ENCODE measurements at places on chromosomes 7 and 10.

GRCh38 chr10:43855667-43856210, 207.1 kb upstream of the ZNF32 start:
- DNase-seq = no peak

DNA sequence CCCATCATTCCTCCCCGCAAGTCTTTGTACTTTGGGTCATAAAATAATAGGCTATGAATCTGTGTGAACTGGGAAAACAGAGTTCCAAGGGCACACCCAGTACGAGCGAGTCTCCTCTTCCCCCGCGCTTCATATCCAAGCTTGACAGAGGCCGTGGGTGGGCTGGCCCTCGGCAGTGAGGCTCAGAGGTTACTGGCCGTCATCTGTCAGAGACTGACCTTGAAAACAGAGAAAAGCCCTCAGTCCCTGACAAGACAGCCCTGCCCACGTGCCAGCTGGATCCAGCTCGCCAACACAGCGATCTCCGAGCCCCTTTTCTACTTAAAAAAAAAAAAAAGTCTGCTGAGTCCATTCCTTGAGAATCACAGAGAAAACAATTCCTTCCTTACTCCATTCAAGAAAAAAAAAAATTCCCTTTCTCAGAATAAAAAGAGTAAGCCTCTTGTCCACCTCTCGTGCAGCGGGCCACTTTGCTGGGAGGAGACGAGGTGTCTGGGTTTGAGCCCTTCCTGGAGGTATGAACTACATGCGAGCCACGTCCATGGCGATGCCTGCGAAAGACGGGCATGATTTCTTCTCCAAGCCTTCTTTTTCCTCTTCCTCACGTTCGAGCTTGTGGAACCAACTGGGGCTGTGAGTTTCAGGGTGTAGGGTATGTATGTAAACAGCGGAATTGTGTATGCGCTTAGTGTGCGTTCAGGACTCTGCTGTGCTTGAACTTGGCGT, 744 bp upstream of the BICC1 start:
- DNase-seq = no peak

DNA sequence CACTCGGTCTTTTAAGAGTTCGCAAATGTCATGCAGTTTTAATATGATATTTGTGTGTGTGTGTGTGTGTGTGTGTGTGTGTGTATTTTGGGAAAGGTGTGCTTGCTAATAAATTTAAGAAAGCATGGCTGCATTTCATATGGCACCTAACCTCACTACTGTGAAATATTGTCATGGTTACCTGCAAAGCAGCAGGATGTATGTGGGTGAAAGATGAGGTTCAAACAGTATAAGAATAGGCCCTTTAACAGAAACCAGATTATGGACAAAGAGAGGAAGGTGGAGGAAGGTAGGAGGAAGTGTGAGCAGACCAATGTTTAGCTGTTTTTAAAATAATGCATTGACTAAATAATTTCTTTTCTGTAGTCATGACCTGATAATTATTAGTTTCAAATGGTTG, 73.5 kb upstream of the CACNA2D1 start:
- DNase-seq = no peak

GRCh38 chr7:18577096-18577771, 81.7 kb downstream of the HDAC9 start:
- DNase-seq = no peak

- DNase-seq = no peak
These were observed 2.7 kb upstream of the CUL2 start for GRCh38 chr10:35092851-35093250.

- DNase-seq = no peak
These were observed 312.4 kb upstream of the AUTS2 start for GRCh38 chr7:69285854-69286253.

GRCh38 chr7:38878694-38879457, 30.1 kb downstream of the VPS41 start:
- no peak for DNase-seq

DNA sequence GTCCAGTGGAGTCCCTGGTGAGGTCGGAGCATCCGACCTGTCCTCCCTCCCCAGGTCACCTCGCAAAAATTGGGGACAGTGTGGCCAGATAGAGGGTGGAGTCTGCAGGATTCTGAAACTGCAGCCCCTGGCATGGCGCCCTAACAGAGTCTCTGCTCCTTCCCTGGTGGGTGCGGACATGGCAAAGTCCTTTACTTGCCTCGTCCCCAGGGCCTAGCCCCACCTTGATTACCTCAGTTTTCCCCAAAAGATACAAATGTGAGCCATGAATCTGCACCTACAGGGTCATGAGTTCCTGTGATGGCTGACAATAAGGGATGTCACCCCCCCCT, 47.7 kb downstream of the NPVF start:
- DNase-seq = no peak

DNA sequence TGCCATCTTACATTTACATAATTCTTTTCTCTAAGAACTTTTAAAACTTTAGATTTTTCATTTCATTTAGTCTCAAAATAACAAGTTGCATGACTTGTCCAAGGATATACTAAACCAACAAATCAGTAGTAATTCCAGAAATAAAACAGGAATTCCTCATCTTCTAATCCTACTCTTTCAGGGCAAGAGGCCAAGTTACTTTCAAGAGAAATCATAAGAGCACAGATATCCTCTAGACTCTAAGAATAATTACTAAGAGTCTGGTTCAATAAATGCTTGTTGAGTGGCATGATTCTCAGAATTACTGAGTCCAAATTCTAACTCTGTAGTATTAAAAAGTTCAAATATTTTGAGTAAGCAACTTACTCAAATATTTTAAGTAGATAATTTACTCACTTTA, 12.9 kb downstream of the PDZD8 start:
- no peak for DNase-seq

DNA sequence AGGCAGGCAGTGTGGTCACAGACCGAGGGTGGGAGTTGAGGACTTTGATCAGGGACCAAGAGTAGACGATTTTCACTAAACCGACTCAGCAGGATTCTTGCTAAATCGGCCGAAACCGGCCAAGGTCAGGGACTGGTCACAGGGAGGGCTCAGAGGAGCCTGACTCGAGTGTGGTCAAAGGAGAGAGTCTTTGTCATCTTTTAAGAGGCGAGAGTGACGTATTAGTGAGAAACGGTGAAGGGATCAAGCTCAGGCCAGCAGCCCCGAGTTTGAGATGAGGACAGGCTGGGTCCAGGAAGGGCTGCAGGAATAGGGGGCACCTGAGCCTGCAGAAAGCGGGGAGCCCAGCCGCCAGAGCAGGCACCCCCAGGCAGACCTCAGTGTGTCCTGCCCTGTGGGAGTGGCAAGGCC, 41.6 kb upstream of the FAM20C start:
- DNase-seq = peak; percentile 5

GRCh38 chr7:122161628-122162027, 17.6 kb upstream of the AASS start:
- no peak for DNase-seq

DNA sequence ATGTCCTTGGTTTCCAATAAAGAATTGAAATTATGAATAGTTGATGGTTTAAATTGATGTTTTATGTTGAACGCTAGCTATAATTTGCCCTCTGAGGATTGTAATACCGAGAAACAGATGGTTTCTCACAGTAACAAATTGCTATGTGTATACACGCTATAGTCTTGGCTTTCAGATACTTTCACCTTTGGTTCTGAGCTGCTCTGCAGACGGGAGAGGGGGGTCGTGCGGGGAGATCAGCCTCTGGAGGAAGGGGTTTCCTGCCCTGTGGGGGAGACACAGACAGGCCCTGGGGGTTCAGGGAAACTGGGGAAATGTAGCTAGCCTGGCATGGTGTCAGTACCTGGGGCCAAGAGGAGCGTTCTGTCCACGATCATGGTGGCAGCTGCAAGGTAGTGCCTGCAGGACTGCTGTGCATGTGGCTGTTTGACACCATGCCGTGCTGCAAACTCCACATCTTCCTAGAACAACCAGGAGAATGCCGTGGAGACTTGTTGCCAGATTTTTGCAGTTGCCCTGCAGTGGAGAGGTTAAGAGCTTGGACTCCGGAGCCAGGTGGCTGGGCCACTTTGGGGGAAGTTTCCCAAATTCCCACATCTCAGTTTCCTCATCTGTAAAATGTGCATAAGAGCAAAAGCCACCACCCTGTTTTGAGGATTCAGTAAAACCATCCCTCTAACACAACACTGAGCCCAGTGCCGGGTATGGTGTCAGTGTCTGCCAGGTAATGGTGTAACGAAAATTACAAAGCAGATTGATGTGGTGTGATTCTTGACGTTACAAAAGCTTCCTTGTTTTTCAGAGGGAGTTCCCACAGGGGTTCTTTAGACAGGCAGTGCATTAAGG, 167.9 kb downstream of the CUX1 start:
- no peak for DNase-seq

DNA sequence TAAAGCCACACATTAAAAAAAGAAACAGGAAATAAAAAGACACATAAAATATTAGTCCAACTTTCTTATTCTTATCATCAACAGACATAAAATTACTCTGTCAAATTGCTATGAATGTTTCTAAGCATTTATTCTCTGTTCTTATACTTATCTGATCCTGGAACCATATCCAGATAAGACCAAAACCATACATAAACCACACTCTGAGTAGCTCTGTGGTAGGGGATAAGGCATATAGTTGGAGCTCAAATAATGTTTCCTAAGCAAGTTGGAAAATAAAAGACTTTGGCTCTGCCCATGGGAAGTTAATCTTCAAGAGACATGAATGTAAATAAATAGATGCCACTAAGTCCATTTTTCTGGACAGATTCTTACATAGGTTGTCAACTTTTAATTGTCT, 103.1 kb upstream of the PLXDC2 start:
- DNase-seq = no peak

DNA sequence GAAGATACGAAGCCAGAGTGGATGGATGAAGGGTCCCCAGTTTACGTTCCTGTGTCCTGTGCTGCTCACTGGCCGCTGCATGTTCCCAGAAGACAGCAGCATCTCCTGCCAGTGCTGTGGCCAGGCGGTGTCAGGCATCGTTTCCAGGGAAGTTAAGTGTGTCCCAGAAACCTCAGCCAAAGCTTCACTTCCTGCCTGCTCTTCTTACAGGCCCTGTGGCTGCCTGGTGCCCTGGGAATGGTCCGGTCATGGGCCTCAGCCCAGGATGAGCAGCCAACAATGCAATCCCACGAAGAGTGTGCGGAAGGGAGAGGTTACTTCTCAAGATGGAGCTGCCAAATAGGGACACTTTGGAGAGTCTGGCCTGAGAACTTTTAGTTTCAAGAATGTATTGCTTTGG, 99.7 kb upstream of the TARP start:
- DNase-seq = no peak

GRCh38 chr7:114554781-114555537, 140.3 kb downstream of the FOXP2 start:
- no peak for DNase-seq

DNA sequence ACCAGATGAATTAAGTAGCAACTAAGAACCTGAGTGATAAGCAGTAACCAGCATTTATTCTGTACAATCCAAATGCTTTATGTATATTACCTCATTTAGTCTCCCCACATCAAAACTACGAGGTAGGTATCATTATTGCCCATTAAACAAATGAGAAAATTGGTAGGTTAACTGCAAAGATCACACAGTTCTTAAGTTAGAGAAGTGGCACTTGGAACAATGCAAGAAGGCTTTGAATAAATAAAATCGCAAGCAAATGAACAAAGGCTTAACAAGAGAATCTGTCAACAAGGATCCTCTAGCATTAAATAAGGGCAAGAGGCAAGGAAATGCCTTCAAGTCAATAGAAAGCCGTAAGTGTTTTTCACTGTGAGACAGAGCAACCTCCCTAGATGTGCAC, 70.2 kb downstream of the USP6NL start:
- no peak for DNase-seq

GRCh38 chr7:70654979-70655378, 477.0 kb upstream of the GALNT17 start:
- DNase-seq = no peak

GRCh38 chr7:404812-405488, 114.7 kb downstream of the PDGFA start:
- no peak for DNase-seq

DNA sequence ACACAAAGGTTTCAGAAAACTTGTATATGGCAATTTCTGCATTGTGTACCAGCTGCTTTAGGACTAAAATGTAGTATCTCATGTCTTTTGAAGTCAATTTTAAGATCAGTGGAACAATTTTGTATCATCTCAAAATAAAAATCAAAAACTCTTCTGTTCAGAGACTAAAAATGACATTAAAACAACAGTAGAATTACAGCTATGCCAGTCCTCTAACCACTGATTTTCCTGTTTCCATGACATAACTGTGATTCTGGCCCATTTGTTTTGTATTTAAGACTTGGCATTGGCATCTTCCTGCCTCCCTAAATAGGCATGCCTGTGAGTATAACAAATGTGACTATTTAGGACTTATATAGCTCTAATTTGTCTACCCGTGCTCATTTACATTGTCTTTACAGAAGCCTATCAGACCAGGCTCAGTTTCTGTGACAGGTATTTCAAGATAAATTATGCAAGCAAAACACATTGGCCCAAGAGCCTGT, 29.1 kb upstream of the VPS41 start:
- no peak for DNase-seq

GRCh38 chr7:139718859-139719258, 58.9 kb downstream of the HIPK2 start:
- DNase-seq = no peak

- no peak for DNase-seq
These were observed 2.9 kb upstream of the EFCAB10 start for GRCh38 chr7:105584165-105584564.

DNA sequence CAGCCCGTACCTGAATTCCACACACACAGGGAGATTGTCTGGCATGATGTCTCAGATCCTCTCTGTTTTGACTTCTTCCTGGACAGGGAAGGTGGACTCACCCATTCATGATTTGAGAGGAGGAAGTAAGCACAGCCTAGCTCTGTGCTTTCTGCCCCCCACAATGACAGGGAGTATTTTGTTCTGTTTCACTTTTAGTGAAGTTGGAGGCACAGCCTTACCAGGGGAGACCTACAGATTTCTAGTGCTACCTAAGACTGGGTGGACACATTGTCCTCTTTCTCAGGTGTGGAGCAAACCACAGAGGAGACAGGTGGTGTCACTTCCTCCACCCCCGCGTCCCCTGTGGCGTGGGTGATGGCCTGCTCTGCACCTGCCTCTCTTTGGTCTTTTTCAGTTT, 408.6 kb upstream of the PFKP start:
- DNase-seq = no peak

All from activated T-cell treated with anti-CD3 and anti-CD28 coated beads for 4 hours (primary cell).